ENCODE measurements at places on chromosomes 2 and 18.

GRCh38 chr2:98749066-98749450 lies 18.1 kb upstream of the MGAT4A start:
- no peak for DNase-seq

DNA sequence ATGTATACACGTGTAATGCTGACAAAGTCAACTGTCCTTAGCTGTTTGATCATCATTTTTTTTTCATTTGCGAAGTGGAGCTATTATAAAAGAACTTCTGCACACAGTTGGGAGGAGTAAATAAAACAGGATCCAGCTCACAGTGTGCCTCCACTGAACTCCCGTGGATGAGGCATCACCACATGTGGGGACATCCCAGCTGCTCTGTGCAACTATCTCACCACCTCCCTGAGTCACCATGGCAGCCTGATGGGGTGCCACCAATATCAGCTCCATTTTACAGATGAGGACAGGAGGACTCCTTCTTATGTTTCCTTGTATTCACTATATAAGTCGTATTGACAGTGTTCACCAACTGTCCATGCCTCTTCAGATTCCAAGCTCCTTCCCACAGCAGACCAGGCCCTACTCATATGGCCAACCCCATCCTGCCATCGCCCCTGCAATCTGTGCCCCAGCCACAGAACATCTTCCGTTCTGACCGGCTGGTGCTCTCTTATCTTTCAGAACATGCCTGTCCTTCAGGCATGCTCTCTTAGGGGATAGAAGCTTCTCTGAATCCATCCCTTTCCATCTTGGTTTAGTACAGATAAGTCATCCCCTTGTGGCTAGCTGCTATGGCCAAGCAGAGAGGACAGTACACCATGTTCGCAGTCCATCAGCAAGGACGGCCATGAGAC lies 288.1 kb downstream of the RNF144A start:
- DNase-seq, result no peak

GRCh38 chr18:9865764-9866490 lies 19.8 kb upstream of the TXNDC2 start:
- DNase-seq, result no peak

- peak; percentile 68 for DNase-seq
Observed at GRCh38 chr18:13216711-13217465, 1.7 kb upstream of the LDLRAD4 start.

GRCh38 chr2:44623622-44624351 lies 262.0 kb downstream of the CAMKMT start:
- DNase-seq, result no peak

DNA sequence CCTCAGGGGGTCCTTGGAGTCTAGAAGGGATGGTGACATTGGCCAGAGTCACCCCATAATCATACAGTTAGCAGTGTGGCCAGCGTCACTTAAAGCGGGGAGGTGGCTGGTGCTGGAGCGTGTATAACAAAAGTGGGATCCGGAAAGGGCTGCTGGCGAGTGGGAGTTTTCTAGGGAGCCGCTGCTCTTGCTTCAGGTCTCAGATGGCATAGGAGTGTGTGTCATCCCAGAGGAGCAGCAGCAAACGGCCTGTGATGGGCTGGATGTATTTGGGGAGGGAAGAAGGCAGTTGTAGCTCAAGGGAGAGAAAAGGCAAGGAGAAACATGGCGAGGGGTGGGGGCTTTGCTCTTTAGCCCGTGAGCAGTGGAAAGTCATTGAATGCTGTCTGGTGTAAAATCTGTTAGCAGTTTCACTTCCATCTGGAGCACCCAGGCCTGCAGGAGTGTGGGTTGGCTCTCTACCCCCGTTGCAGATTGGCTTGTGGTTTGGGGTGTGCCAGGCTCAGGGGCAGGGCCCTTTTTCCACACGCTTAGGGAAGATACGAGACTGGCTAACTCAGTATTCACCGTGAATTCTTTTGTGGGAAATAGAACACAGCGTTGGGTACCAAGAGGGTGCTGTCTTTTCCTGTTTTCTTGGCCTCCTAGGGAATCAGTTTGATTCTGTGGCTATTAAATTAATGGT lies 120.5 kb downstream of the AGAP1 start:
- no peak for DNase-seq

GRCh38 chr18:8959551-8960135 lies 142.9 kb upstream of the NDUFV2 start:
- DNase-seq, result no peak

- DNase-seq, result no peak
Observed at GRCh38 chr2:136510244-136510643, 255.1 kb upstream of the THSD7B start.

DNA sequence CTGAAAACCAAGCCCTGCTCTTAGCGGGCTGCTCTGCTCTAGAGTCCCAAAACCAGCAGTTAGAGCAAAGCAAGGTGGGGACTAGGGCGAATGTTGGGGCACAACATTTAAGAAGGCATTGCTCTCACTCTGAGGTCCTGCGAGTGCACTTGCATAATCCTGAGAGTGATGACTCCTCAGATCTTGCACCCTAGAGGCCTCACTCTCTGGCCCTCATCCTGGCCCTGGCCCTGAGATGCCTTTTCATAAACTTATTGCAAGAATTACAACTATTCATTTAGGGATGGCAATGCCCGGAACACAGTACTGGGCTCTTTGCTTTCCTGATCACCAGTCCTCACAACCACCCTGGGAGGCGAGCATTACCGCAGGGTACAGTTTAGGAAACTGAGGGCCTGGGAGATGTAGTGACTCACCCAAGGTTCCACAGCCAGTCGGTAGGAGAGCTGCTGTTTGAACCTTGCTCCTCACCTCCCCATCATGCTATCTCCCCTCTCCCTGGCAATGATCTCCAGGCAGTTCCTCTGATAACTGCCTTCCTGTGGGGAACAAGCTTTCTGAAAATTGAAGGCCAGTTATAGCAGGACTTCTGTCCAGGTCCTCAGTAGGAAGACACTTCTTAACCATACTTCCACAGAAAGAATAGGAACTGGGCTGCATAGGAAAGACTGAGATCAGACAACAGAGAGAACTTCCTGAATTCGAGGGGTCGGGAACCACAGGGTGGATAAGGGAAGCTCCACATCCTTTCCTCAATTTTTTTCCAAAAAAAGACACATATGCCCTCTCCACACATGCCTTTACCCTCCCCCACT lies 91.3 kb downstream of the TNS1 start:
- DNase-seq, result no peak

DNA sequence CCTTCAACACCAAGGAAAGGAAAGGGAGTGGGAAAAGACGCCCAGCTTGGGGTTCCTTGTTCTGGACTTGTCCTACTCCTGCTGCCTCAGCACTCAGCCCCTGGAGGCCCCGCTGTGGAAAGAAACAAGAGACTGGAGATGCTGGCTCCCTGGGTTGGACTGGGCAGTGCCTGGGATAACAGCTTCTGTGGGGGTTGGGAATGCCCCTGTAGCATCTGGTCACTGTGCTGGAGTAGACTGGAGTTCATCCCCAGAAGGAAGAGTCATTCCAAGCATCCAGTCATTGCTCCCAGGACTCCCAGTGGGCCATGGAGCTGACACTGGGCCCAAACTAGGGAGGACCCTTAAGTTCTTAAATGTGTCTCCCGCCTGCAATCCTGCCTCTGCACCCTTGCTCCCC lies 129.3 kb upstream of the HAAO start:
- DNase-seq, result no peak

DNA sequence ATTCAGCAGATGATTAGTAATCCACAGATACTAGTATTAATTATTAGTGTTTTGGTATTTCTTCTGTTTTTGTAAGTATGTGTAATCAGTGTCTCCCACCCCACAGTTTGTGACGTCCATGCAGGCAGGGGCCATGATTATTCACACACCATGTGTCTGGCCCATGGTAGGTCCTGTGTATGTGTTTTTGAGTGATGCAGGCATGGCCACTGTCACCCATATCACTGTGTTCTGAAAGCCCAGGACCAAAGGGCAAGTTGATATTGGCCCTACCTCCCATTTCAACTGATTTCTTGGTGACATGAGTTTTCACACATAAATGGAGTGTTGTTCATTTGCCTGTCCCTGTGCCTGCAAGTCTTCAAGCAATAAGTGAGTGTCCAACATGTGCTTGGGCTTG lies 104.0 kb downstream of the TSHZ1 start:
- DNase-seq, result no peak

- no peak for DNase-seq
Observed at GRCh38 chr2:108228537-108228936, 11.2 kb upstream of the SULT1C3 start.

- no peak for DNase-seq
Observed at GRCh38 chr2:449246-450067, 161.6 kb upstream of the ALKAL2 start.

GRCh38 chr2:39264733-39265132 lies 21.0 kb upstream of the CDKL4 start:
- DNase-seq, result no peak

DNA sequence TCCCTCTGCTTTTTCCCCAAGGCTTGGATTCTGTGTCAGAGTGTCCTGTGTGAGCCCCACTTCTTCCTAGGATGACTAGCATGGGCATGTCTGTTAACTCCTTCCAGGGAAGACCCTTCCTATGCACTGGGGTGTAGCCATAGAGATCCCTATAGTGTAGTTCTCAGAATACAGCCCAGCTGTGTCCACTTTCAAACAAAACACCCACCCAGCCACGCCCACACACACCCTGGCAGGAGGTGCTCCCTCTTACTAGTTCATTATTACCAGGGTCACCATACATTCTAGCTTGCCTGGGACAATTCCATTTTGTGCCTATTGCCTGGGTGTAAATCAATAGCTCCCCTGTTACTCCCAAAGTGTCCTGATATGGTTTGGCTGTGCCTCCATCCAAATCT lies 195.6 kb downstream of the MYCN start:
- no peak for DNase-seq

GRCh38 chr2:215817046-215817445 lies 196.3 kb downstream of the MREG start:
- no peak for DNase-seq

GRCh38 chr2:182554950-182555349 lies 128.1 kb upstream of the PDE1A start:
- no peak for DNase-seq

DNA sequence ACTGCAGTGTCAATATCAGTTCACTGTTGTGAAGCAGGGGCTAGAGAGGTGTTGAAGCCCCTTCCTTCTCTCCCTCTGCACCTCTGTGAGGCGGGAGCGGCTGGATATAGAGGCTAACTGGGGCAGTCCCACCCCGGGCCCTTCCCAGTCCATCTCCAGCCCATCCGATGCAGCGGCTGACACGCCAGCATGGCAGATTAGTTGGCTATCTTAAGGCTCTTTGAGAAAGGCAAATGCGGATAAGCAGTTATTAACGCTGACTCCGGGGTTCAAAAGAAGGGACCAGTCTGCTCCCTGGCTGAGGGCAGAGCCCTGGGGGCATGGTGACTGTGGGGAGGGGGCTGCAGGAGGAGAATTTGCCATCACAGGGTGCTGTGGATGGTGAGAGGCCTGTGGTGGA lies 76.6 kb downstream of the CELF4 start:
- DNase-seq, result no peak

- no peak for DNase-seq
Observed at GRCh38 chr2:204365811-204366210, 179.5 kb upstream of the PARD3B start.

DNA sequence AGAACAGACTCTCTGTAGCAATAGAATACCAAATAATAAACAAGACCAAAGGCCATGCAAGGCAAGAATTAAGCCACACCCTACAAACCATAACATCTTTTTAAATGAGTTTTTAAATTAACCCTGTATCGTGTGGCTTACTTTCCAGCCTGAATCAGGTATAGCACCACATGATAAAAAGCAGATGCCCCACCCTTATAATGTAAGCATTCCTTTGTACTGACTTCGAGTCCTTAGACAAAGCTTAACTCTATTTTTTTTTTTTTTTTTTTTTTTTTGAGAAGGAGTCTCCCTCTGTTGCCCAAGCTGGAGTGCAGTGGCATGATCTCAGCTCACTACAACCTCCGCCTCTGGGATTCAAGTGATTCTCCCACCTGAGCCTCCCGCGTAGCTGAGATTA lies 1.7 kb upstream of the C2orf42 start:
- no peak for DNase-seq

GRCh38 chr2:5982903-5983265 lies 290.7 kb downstream of the SOX11 start:
- DNase-seq, result no peak

GRCh38 chr2:130336150-130336876 lies 6.4 kb upstream of the IMP4 start:
- no peak for DNase-seq

GRCh38 chr2:11490194-11490593 lies 24.2 kb upstream of the E2F6 start:
- no peak for DNase-seq

- no peak for DNase-seq
Observed at GRCh38 chr18:3713166-3713565, 263.2 kb downstream of the TGIF1 start.

DNA sequence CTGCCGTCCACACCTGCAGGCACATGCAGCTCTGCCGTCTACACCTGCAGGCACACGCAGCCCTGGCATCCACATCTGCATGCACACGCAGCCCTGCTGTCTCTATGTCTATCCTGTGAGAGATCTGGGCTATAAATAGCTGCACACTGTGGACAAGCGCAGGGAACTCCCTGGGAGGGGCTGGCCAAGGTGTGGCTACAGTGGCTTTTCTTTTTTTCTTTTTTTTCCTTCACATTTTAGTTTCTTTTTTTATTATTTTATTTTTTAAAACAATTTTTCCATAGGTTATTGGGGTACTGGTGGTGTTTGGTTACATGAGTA lies 42.0 kb downstream of the TMEM182 start:
- DNase-seq, result no peak

DNA sequence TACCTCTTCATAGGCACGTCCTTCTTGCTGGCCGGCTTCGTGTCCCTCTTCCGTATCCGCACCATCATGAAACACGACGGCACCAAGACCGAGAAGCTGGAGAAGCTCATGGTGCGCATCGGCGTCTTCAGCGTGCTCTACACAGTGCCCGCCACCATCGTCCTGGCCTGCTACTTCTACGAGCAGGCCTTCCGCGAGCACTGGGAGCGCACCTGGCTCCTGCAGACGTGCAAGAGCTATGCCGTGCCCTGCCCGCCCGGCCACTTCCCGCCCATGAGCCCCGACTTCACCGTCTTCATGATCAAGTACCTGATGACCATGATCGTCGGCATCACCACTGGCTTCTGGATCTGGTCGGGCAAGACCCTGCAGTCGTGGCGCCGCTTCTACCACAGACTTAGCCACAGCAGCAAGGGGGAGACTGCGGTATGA lies 2.3 kb downstream of the FZD7 start:
- peak; percentile 22 for DNase-seq

- DNase-seq, result no peak
Observed at GRCh38 chr2:101833890-101834523, 136.5 kb downstream of the MAP4K4 start.

GRCh38 chr18:34543945-34544344 lies 166.2 kb upstream of the DTNA start:
- DNase-seq, result no peak

- no peak for DNase-seq
Observed at GRCh38 chr2:230787101-230787500, 74.5 kb downstream of the CAB39 start.

GRCh38 chr2:141003967-141004657 lies 1126.7 kb downstream of the LRP1B start:
- no peak for DNase-seq

Data from endothelial cell (in vitro differentiated cells).